Left hindlimb (tissue), 1 donor: ENCODE measurements at places on chromosomes 5 and 9.

GRCh38 chr5:589588-589987 lies 22.6 kb upstream of the CEP72 start:
- no peak for DNase-seq

- DNase-seq = no peak
Measured at GRCh38 chr5:125865166-125865815, 557.9 kb upstream of the GRAMD2B start.

DNA sequence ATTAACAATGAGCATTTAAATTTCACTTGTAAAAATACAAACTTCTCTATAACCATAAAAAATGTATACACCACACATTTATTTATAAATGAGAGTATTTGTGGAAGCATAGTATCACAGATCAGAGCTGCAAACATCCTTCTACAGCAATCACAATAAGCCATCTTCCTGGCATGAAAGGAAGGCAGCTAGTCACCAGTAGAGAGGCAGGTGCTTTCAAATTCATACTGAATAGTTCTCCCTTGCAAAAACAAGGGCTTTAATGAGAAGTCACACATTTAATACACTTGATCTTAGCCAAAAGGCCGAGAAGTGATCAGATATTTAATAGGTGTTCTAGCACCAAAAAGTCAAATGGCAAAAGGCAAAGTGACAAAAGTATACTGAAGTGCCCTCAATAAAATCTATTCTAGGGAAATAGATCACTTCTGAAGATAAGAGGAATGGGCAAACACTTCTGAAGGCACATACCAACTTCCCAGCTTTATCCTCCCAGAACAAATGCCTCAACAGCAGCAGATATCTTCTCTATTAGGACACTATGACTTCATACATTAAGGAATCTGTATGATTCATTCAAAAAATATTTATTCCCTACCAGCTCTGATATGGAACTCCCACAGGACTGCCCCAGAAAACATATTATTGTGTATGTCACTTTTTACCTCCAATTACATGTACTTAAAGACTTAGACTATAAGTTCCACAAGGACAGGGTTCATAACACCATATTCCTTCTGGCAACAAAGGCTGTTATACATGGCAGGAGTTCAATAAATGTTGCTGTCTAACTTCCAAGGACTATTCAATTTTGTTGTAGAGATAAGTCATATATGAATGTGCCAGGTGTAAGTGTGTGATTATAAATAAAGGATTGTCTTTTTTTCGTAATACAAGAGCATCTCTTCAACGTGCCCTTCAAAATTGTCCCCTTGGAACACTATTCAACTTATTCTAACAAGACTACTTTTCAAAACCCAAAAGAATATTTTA lies 31.7 kb downstream of the MAPKAP1 start:
- DNase-seq = no peak

GRCh38 chr9:107279086-107279485 lies 4.0 kb upstream of the RAD23B start:
- DNase-seq = no peak

DNA sequence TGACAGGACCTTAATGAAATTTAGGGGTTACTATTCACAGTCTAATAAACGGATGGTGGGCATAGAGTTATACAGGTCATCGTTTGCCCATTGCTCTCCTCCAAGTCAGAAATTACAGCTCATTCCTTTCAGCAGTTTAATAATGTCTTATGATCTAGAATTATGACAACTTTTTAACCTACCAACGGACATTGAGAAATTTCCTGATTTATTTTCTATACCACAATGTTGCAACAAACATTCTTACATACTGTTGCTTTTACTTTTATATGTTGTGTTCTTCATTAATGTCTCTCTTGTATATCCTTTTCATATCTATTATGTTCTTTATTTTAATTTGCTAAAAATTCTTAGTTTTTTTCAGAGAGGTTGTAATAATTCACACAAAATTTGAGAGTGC lies 152.8 kb upstream of the PRLR start:
- no peak for DNase-seq

GRCh38 chr5:100965291-100965690 lies 62.2 kb upstream of the ST8SIA4 start:
- no peak for DNase-seq

DNA sequence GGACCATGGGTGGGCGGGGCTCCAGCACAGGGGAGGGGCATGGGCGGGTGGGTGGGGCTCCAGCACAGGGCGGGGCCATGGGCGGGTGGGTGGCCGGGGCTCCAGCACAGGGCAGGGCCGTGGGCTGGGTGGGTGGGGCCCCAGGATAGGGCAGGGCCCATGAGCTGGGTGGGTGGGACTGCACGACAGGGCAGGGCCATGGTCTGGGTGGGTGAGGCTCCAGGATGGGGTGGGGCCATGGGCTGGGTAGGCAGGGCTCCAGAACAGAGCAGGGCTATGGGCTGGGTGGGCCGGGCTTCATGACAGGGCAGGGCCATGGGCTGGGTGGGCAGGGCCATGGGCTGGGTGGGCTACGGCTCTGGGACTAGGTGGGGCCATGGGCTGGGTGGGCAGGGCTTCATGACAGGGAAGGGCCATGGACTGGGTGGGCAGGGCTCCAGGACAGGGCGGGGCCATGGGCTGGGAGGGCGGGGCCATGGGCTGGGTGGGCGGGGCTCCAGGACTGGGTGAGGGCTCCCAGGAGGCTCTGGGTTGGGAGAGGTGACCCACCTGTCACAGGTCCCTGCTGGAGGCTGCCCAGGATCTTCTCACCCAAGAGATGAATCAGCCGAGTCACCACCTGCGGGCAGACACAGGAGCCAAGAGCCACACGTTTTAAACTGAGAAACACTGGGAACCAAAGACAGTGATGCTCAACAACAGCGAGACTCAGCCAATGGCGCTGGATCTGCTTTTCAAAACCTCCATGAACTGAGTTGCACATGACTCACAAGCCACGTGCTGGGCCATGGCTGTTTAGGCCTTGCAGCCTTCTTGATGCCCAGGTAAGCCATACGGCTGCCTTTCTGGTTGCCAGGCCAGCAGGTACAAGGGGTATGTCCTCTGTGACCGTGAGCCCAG lies 33.6 kb upstream of the NSMF start:
- no peak for DNase-seq
